ENCODE measurements at places on chromosomes 1 and 21.

- DNase-seq: no peak
These were observed 754 bp downstream of the PRRC2C start for GRCh38 chr1:171486048-171486519.

- DNase-seq: no peak
These were observed 17.7 kb downstream of the ZNF362 start for GRCh38 chr1:33273961-33274371.

DNA sequence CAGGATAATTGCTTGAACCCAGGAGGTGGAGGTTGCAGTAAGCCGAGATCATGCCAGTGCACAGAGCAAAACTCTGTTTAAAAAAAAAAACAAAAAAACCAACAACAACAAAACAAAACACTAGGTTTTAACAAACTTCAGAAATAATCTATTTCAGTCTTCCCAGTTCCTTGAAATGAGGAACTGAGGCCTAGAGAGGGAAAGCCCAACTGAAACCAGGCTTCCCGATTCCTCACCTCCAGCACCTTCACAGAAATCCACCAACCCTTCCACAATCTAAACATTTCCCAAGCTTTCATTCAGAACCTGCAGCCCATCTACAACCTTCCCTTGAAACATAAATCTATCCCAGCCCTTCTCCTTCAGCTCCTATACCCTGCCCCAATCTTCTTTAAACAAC, 612 bp upstream of the CD52 start:
- DNase-seq: no peak

DNA sequence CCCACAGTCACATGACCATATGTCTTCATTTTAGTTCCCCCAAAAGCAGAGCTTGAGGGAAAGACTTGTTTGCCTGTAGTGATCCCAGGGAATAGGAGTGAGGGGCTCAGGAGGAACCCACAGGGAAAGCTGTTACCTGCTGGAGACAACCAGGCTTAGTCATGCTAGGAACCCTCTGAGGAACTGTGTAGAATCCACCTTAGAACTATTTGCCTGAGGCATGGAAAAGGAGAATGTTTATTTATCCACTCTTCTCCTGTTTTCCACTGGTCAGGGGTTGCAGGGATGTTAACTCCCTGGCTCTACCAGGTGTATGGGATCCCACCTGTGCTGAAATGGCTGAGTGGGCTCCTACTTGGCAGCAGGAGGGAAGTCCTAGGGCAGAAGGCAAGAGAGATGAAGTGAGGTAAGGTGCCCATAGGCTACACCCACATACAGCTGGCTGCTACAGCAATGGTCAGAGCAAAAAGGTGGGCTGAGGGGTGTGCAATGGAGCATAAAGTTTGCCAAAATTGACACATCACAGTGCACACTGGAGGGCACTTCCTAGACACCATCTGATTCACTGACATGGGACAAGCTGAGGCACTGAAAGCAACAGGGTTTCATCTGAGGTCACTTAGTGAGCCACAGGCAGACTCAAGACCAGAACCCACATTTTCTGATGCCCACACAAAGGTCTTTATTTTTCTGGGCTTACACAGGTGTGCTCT, 29.7 kb upstream of the CYP4B1 start:
- DNase-seq: no peak

GRCh38 chr1:215554865-215555264, 12.2 kb upstream of the KCTD3 start:
- DNase-seq: no peak

- DNase-seq: no peak
These were observed 7.6 kb downstream of the EPHX4 start for GRCh38 chr1:92037400-92037799.
